ENCODE measurements at places on chromosomes 12 and 14. TPM values are rescaled to one million over a fixed set of nuclear protein-coding genes. Genes with fewer than 3 reads are reported as not detected.

The SIVA1 gene
- 40.1 TPM for total RNA-seq

The TSPAN9 gene
- 34.3 TPM for total RNA-seq

The KITLG gene
- 34.1 TPM for total RNA-seq

The NACA gene
- 1,216 TPM for total RNA-seq

- no peak for DNase-seq
Observed at GRCh38 chr12:126763359-126763758, 1503.6 kb upstream of the TMEM132C start.

DNA sequence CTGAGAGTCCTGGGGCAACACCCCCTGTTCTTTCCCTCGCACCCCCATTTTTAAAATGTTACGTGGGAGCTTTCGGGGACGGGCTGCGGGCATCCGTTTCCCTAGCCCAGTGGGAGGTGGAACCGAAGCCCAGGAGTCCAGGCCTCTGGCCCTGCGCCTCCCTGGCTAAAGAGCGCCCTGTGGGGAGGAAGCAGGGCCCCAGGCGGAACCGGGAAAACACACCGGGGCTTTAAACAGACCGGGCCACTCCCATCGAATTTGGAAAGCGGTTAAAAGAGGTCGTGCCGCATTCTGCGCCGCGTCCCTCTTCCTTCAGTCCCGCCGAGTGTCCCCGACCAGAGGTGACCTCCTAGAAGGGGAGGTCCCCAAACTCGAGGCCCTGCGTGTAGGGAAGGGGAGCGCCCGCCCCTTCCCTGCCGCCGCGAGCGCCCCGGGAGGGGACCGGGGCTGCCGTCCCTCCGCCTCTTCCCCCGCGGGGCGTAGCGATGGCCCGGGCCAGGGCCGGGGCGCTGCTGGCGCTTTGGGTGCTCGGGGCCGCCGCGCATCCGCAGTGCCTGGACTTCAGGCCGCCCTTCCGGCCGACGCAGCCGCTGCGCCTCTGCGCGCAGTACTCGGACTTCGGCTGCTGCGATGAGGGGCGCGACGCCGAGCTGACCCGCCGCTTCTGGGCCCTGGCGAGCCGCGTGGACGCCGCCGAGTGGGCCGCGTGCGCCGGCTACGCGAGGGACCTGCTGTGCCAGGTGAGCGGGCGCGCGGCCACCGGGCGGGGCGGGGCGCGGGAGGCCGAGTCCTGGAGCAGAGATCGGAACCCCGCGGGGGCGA, at the start of gene HHIPL1:
Gene HHIPL1, plus strand, starts transcription at position 407 of the 822 bp plus-strand sequence. Its CDS starts 79 bp downstream, at position 486.
- no peak for DNase-seq

- no peak for DNase-seq
Observed at GRCh38 chr12:102462386-102462785, 18.0 kb downstream of the IGF1 start.

DNA sequence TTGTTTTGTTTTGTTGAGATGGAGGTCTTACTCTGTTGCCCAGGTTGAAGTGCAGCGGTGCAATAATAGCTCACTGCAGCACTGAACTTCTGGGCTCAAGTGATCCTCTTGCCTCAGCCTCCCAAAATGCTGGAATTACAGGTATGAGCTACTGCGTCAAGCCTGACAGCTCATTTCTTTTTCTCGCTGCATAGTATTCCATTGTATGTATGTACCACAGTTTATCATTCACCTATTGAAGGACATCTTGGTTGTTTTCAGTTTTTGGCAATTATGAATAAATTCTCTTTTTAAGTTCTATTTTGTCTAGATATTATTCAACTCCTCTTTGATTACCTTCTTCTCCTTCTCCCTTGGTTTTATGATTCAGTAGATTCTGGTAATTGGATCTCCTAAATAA, 13.5 kb downstream of the HSD17B6 start:
- no peak for DNase-seq

DNA sequence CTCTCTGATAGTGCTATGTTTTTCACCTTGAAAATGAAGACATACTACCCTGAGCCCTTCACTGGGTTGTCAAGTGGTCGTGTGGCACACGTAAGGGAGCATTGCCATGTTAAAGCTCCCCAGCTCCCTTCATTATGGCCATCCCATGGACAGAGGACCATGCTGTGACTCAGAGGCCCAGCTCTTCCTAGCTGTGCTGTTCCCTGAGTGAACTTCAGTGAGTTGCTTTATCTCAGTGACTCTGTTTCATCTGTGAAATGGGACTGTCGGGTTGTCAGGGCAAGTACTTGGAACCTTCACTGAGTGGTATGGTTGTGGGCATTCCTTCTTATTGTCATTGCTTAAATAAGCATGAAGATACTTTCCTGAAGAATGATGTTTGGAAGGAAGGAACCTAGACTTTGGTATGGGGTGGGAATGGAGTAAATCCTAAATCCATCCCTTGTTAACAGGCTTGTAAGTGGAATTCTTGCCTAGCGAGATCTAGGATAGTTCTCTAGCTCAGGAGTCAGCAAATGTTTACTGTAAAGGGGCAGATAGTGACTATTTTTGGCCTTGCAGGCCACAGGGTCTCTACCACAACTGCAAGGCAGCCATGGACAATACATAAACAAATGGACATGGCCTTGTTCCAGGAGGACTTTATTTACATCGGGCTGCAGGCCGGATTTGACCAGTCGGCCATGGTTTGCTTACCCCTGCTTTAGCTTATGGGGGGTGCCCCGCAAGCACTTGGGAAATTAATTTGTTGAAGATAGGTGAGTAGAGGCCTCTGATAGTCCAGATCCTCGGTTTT, 283.5 kb downstream of the ZFP36L1 start:
- DNase-seq = no peak

DNA sequence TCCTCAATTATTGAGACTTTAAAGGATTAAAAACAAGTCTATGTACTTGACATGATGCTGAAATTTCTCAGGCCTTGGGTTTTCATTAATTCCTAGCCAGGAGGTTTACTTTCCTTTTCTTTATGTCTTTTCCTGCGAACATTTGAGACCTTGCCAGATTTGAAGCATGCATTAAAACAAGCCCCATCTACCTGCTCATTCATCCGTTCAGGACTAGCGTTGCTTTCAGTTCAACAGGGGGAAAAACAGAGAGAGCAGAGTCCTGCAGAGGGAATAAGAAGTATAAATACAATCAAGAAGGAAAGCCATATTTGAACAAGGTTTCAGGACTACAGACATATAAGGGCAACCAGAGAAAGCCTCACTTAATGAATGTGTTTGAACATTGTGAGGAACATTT, 542.4 kb downstream of the DIO2 start:
- DNase-seq = no peak

- DNase-seq = no peak
Observed at GRCh38 chr12:72493407-72493806, 221.2 kb downstream of the TRHDE start.

DNA sequence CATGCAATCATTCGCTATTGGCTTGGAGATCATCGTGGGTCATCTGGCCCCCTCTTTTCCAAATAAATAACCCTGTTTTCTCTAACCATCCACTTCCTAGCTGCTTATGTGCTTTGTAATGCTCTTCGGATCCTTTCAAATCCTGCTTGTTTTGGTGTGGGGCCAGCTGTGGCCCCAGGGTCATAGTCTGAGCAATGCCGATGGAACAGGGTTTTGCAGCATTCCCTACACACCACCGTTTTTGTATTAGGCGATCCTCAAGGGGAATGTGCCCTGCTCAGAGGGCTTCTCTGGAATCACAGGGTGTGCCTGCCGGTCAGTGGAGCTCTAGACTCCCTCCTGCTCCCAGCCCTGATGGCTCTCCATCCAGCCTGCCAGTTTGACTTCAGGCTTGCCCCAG, 78.1 kb upstream of the NRXN3 start:
- DNase-seq = no peak

DNA sequence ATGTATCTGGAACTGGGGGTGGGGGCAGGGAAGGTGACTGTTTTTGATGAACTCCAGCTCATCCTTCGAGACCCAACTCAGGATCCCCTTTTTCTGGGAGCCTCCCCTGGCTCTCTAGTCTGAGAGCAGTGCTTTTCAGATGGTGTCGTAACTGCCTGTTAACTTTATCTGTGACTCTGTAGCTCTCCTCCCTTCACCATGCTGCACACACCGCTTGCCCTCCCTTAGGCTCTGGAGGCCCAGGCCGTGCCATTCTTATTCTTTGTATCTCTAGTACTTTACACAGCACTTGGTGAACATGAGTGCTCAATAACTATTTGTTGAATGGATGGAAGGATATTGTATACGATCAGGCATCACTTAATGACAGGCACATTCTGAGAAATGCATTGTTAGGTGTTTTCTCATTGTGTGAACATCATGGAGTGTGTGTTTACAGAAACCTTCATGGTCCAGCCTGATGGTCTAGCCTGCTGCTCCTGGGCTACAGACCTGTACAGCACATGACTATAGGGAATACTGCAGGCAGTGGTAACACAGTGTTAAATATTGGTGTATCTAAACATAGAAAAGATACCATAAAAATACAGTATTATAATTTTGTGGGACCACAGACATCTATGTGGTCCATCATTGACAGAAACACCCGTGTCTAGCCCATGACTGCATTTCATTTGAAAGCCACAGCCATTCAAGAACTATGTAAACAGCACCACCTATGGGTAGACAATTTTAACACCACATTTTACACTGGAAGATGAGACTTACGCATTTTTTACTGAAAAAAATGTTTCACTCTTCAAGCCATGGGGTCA, 91.8 kb downstream of the EML1 start:
- DNase-seq = peak; percentile 61

- no peak for DNase-seq
Observed at GRCh38 chr12:50224026-50224692, 57.0 kb upstream of the CERS5 start.

- DNase-seq = peak; percentile 73
Observed at GRCh38 chr14:63174760-63175191, 29.5 kb upstream of the RHOJ start.

DNA sequence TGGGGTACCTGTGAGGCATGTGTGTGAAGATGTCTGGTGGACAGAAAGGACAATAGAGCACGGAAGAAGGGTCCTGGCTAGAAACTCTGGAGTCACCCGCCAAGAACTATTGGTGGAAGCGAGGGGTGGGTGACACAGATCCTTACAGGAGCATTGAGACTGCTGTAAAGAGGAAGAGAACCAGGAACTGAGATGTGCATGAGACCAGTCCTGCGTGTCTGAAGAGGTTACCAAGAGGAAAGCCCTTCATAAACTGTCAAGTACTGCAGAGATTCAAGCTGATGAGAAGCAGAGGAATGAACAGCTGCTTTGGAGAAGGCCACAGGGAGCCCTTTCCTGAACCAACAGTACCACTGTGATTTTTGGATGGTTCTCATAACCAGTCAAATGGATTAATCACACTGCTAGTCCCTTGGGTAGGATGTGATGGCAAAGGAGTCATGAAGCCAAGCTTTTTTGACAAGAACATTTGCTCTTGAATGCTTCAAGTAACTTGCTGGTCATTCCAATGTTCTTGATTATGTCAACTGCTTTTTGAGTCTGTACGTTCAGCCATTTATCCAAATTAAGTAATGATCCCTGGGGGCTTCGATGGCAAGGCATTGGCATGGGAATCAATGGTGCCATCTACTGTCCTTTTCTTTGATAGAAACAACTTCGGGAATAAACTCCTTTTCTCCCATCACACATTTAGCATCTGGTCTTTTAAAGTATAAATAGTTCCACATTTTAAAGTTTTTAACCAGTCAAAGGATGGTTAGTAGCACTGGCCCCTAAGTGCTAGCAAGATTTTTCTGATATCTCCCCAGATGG, 42.9 kb downstream of the GPR135 start:
- DNase-seq = peak; percentile 19

GRCh38 chr14:72568296-72568992, 325.5 kb downstream of the DPF3 start:
- no peak for DNase-seq

DNA sequence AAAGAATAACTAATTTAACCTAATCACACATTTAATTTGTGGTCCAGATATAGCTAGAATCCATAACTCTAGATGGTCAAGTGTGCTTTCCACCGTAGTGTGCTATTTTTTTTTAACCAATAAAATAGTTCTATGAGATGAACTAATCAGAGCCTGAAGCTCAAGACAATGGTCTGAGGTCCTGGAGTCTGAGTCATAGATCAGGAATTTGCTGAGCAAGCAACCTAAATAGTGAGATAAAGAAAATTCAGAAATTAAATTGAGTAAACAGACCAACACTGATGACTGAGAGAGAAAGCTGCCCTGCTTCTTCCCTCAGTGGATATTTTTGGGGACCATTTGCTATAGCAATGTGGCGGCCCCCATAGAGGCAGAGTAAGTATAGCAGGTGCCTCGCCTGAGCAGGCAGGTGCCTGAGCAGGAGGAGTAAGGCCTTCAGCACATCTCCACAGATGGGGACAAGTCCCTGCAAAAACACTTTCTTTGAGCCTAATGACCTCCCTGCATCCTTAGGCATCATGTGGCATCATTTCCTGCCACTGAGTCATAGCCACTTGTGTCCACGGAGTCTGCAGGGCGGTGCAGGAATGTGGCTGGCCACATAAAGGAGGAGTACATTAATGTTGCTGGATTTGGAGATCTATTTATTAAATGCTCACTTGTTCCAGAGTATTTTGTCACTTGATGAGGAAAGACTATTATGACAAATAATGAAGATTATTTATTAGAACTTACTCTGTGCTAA, 13.9 kb upstream of the CLEC4E start:
- no peak for DNase-seq

DNA sequence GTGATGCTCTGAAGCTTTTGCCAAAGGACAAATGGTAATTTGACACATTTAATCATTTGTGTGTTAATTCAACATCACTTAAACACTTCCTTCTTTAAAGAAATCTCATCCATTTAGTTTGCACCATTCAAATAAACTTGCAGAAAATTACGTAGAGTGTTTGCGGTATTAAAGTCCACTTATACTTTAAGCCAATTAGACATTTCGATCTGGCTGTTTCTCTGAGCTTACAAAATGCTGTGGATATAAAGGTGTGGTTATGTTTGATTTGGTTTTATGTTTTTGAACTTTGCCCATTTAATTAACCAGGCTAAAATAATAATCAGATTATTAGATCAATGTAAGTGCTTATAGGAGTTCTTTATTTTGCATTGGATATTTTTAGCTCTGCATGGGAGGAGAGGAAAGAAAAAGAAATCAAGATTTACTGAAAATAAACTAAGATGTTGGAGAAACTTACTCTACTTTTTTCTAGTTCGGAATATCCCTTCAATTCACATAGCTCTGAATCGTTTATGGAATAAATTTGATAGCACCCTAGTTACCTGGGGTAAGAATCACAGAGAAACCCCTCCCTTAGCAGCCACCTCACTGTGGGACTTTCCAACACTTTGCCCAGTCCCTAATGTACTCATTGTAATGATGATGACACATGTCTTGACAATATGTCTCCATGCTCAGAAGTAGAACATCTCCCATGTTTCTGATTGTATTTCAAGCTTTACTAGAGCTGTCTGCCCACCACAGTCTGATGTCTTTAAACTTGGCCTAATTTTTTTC, 268.0 kb downstream of the BTG1 start:
- DNase-seq = no peak

DNA sequence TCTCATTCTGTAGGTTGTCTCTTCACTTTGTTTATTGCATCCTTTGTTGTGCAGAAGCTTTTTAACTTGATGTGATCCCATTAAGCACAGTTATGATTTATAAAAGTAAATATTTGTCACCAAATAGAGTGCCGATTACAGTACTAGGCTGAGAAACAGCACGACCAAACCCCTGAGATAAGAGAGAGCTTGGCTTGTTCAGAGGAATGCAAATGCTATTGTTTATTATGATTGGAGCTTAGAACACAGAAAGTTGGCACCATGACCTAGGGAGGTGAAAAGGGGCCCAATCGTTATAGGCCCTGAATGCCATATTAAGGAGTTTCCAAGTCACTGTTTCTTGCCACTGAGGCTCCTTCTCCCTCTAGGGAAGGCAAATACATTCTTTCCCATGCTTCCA, 214.9 kb downstream of the KITLG start:
- no peak for DNase-seq

- no peak for DNase-seq
Observed at GRCh38 chr12:47308672-47309071, 228.9 kb upstream of the AMIGO2 start.
